Spleen (tissue), 13 donors: ENCODE measurements at places on chromosomes 2 and 18. TPM values are rescaled to one million over a fixed set of nuclear protein-coding genes. Genes with fewer than 3 reads are reported as not detected.

DNA sequence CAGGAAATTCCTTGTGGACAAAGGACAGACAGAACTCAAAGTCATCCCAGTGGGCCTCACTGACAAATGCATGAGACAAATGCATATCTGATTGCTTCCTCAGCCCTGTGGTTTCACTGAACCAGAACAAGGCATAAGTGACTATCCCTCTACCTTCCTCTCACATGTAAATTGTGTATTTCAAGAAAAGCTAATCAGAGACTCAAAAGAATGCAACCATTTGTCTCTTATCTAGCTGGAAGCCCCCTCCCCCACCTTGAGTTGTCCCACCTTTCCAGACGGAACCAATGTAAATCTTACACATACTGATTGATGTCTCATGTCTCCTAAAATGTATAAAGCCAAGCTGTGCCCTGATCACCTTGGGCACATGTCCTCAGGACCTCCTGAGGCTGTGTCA is 102.0 kb upstream of the TMEM200C start:
- no peak for DNase-seq
- H3K4me1 ChIP-seq, result no peaks in the 10 kb centered on the region
- no peaks in the 10 kb centered on the region for H3K36me3 ChIP-seq
- H3K27ac ChIP-seq, result no peak overlapping the region

DNA sequence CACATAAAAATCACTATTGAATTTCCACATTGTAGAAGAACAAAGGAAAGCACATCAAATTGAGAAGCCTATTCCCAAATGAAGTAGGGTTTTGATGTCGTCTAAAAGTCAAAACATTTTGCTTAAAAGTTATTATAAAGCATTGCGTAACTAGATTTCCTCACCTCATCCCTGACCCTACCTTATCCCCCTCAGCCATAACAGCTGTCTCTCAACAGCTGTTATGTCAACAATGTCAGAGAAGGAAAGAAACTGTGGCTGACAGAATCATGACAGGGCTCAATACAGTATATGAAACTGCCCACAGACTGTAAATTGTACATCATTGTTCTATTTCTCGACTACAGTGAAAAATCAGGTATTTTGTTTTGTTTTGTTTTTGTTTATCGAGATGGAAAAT is 63.0 kb upstream of the ACVR1C start:
- no peak overlapping the region for H3K27ac ChIP-seq
- H3K36me3 ChIP-seq, result no peaks in the 10 kb centered on the region
- no peak for DNase-seq
- H3K4me1 ChIP-seq, result no peaks in the 10 kb centered on the region
- H3K4me3 ChIP-seq, result no peak overlapping the region

Gene CYTIP
- total RNA-seq, result 100 TPM

DNA sequence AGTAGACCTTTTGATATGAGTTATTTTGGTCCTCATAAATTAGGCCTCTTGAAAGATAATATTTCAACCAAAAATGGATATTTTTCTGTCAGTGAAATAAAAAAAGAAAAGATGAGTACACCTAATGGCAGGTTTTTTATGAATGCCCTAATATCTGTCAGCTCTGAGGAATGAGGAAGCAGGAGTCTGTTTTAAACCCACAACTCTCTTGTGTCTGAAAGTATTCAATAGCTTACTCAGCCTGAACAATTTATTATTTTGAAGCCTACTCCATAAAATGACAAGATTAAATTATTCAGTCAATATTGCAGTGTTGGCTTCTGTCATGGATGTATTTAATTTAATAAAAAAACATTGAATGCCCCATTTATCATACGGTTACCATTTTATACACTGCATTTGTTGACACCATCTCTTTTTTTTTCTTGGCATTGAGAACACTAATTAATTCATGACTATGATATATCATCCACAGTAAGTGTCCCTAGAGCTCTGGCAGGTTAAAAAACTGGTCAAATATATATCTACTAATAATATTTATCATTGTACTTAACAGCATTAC is 548.2 kb downstream of the CBLN2 start:
- H3K36me3 ChIP-seq, result no peaks in the 10 kb centered on the region
- H3K27ac ChIP-seq, result no peak overlapping the region
- no peaks in the 10 kb centered on the region for H3K4me1 ChIP-seq
- H3K4me3 ChIP-seq, result no peak overlapping the region

Gene SCYGR4
- not detected for total RNA-seq

- H3K36me3 ChIP-seq, result no peaks in the 10 kb centered on the region
- H3K27me3 ChIP-seq, result no peaks in the 10 kb centered on the region
- H3K4me3 ChIP-seq, result no peak overlapping the region
These were observed 49.3 kb downstream of the FN1 start for GRCh38 chr2:215386566-215386965.
